ENCODE measurements at places on chromosomes 12 and 14.
A peak's percentile ranks its signal among the peaks of the same experiment; 100 is the strongest.

GRCh38 chr14:44567997-44568396 is 60.9 kb upstream of the FSCB start:
- no peak for DNase-seq

DNA sequence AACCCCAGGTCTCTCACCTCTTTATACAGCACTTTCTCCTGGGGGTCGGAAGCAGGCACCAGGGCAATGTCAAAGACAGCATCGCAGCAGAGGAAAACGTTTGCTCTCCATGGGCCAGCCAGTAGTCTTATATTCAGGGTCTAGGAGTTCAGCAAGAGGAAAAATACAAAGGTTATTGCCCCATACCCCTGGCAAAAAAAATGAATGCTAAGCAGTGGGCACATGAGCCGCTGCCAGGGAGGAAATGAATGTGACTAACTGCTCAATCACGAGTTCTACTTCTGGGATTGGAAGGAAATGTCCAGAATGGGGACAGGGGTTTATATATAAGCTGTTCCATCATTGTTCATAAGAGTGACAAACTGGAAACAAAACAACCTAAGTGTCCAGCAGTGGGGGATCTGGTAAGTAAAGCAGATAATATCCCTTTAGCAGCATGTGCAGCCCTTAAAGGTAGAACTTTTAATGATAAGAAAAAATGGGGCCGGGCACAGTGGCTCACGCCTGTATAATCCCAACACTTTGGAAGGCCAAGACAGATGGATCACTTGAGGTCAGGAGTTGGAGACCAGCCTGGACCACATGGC is 53.8 kb downstream of the PHETA1 start:
- DNase-seq, result no peak

GRCh38 chr14:99759546-99759925 is 33.7 kb upstream of the EML1 start:
- no peak for DNase-seq

DNA sequence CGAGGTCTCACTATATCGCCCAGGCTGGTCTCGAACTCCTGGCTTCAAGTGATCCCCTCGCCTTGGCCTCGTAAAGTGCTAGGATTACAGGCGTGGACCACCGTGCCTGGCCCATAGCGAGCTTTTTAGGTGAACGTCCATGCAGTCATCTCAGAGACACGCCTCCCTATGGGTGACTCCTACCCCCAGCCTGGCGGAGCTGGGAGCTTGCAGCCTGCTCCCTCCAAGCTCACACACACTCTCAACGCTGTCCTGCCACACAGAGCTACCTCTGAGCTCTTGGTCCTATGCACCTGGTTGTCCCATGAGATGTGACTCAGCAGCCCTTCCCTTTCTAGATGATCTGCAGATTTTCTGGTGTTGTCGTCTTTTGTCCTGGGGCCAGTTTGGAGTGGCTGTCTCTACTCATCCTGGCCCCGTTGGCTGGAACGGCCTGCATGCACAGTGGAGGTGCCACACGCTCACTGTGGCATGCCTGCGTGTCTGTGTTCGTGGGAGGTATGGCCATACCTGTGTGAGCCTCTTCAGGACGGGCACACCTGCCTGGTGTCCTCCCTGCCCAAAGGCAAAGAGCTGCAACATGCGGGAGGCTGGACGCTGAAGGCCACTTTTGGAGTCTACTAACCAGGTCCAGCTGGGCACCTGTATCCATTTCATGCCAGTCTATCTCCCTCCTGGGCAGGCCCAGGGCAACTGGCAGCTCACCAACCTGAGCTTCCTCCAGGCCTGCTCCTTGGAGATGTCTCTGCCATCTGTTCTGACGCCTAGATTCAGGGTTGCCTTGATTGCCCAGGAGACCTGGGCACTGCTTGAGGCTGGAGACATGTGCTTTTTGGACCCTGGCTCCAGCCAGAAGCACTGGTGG is 18.1 kb downstream of the CABP1 start:
- no peak for DNase-seq

DNA sequence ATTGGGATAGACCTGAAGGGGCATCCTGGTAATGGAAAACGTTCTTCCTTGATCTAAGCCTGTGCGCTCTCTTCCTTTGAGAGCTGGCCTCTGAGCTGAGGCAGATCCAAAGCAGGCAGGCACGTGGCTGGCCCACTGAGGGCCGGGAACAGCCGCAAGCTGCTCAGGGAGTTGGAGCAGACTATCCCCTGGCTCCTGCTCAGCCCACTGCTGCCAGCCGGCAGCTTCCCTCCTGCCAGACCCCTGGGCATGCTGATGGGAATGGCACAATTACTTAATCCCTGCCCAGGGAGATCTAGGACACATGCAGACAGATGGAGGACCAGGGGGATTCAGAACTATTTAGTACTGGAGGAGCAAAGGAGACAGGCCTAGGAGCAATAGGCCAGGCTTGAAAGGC is 14.4 kb downstream of the NEUROD4 start:
- no peak for DNase-seq

GRCh38 chr14:86321151-86321550 is 791.2 kb downstream of the FLRT2 start:
- DNase-seq, result no peak

- no peak for DNase-seq
Observed at GRCh38 chr12:88775742-88776151, 195.5 kb upstream of the KITLG start.

- no peak for DNase-seq
Observed at GRCh38 chr14:91748049-91748448, 16.2 kb upstream of the CATSPERB start.

DNA sequence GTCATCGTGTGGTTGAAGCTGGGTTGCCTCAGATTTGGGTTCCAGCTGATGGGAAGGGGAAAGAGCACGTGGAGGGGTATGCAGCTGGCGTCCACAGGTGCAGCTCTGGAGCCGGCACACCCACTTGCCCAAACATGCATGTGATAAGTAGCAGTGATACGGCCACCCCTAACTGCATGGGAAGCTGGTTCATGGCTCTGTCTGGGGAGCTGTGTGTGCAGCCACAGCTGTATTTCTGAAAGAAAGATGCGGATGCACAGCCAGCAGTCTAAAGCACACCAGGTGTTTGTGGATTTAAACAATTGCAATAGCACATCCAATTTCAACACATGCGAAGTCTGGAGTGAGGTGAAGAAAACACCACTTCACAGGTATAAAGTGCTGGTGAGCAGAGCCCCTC is 181.4 kb downstream of the EFCAB11 start:
- DNase-seq, result no peak

DNA sequence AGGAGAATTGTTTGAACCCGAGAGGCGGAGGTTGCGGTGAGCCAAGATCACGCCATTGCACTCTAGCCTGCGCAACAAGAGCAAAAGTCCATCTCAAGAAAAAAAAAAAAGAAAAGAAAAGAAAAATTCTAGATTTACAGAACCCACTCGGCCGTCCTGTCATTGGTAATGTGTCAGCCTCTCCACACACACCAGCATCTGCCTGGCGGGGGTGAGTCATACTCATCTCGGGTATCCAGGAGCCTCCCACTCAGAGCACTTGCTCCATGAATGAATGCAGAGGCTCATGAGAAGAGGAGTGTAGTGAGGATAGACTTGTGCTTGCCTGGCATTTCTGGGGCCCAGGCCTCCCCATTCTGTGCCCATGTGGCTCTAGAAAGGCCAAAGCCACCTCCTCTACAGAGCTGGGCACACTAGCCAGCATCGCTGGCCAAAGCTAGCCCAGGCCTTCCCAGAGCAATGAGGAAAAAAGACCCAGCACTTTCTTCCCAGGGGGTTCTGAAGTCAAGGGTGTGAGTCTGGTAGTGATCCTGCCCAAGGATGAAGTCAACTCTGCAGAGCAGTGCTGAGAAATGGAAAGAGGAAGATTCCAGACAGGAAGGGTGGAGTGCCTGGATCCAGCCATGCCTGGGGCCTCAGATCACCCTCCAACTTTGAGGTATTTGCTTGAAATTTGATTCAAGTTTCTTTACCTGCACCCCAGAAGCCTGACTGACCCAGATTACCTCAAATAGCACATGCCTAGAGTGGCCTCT is 31.2 kb upstream of the KLC1 start:
- peak; percentile 97 for DNase-seq

- no peak for DNase-seq
Observed at GRCh38 chr12:3601461-3602150, 110.6 kb downstream of the PRMT8 start.

DNA sequence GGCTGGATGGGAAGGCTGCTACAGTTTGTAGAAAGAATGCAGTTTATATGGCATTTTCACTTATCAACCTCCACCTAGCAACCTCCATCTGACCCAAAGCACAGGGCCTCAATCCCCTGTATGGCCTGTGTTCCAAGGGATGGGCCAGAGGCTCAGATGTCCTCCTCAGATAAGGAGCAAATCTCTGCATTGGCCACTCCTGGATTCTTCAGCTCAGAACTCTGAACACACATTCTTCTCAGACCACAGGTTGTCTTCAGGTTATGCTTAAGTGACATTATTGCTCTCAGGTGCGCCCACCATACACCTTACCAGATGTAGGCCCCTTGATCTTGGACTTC is 47.9 kb upstream of the JDP2 start:
- DNase-seq, result no peak

- DNase-seq, result no peak
Observed at GRCh38 chr14:96158735-96159134, 45.9 kb upstream of the BDKRB2 start.

GRCh38 chr14:82398256-82398655 is 864.6 kb upstream of the SEL1L start:
- DNase-seq, result no peak

- no peak for DNase-seq
Observed at GRCh38 chr14:75042035-75042434, 9.2 kb downstream of the MLH3 start.

DNA sequence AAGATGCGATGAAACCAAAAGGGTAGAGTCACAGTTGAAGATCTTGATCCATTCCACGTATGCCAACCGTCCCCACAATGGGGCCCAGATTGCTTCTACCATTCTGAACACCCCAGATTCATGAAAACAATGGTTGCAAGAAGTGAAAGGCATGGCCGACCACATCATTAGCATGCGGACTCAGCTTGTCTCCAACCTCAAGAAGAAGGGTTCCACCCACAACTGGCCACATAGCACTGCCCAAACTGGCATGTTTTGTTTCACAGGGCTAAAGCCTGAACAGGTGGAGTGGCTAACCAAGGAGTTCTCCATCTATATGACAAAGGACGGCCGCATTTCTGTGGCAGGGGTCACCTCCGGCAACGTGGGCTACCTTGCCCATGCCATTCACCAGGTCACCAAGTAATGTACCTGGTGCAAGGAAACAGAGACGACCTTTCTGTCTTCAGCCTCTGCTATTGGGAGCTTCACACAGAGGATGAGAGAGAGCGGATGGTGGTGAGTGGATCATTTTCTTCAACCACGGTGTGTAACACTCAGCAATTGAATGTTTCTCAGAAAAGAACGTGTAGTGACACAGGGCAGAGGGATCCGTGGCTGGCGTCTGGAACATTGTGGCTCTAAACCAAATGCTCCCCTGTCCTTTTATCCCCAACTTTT is 26.8 kb upstream of the CLEC2D start:
- no peak for DNase-seq

DNA sequence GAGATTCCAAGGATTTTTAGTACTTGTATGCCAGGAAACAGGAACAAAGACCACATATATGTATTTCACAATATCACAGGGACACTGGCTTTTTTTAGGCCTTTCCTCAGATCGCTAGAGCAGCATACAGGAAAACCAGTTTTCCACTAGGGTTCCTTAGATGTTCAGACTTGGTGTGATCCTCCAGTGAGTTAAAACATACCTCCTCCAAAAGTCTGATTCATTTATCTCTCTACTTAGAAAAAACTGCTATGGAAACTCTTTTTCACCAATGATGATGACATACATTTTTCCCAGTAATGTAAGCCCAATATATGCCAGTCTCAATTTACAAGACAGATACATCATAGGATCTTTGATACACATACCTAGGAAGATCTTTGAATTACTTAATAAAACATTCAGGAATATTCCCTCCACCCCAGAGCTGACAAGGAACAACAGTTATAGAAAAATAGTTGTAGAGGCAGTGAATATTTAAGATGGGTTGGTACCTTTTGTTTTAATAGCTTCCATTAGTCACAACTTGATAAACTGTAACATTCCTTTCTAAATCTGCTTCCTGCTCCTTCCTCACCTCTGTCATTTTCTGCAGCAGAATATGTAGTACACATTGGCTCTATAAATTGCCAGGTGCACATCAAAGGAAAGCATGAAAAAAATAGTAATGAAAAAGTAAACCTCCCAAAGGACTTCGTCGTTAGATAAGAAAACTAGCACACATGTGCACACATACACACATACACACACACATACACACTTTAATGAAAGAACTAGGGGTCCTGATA is 27.5 kb downstream of the BCAT1 start:
- DNase-seq, result no peak

GRCh38 chr14:88327497-88327896 is 4.4 kb upstream of the KCNK10 start:
- no peak for DNase-seq

DNA sequence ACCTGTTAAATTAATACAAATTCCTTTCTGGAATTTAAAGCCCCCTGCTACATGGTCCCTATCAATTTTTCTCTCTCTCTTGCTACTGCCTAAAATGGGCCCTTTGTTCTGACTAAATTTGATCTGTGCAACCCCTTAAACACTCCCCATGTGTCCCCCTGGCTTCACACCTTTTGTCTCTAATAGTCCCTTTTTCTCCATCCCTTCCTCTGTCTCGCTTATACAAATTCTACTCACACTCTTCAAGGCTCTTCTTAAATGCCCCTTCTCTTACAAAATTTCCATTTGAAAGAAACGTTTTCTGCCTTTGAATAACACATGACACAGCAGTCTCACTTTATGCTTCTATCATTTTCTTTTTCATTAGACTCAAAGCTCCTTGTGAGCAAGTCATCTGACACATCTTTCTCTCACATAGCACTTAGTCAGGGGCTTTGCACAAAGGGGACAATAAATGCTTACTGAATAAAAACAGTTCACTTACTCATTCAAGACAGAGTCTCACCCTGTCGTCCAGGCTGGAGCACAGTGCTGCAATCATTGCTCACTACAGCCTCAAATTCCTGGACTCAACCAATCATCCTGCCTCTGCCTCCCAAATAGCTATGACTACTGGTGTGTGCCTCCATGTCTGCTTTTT is 41.5 kb upstream of the NR2C1 start:
- no peak for DNase-seq

- no peak for DNase-seq
Observed at GRCh38 chr12:78726854-78727253, 137.7 kb upstream of the SYT1 start.

DNA sequence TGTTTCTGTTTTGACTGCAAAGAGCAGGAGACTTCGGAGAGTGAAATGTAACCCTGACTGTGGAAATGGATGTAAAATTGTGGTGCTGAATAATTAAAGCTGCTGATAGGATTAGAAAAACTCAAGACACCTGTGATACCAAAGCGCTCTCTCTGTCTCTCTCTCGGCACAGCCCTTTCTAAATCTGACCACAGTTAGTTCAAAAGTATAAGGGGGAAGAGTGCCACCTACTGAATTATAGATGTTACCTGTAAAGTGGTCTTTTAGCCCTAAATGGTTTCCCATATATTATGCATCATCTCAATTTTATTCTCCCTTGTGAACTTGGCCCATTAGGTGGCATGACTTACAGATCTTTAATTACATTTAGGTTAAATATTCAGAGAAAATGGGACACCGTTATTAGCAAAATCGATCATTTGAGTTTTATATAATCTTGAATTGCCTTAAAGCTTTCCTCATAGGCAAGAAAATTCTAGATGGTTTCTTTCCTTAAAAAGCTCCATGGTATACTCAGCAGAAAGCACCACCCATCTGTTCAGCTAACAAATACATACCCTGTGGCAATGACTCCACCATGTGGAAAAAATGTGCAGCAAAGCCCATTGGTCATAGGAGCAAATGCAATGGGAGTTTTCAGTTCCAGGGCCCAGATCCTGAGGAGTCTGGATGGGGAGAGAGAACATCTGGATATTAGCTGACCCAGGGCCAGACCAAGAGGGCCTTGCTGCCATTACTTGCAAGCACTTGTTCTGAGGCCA is 18.1 kb downstream of the RFC5 start:
- DNase-seq, result peak; percentile 68
